ENCODE measurements at places on chromosomes 3 and 15. TPM values are rescaled to one million over a fixed set of nuclear protein-coding genes. Genes with fewer than 3 reads are reported as not detected.

DNA sequence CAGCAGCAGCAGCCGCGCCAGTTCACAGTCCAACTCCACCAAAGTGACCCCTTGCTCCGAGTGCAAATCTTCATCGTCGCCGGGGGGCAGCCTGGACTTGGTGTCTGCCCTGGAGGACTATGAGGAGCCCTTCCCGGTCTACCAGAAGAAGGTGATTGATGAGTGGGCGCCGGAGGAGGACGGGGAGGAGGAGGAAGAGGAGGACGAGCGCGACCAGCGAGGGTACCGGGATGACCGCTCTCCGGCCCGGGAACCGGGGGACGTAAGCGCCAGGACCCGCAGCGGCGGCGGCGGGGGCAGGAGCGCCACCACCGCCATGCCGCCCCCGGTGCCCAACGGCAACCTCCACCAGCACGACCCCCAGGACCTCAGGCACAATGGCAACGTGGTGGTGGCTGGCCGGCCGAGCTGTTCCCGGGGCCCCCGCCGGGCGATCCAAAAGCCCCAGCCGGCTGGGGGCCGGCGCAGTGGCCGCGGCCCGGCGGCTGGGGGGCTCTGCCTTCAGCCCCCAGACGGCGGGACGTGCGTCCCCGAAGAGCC lies 224.1 kb upstream of the IL12A start:
- no peak for DNase-seq

- DNase-seq = no peak
Measured at GRCh38 chr15:47961401-47962090, 159.2 kb upstream of the SLC24A5 start.

DNA sequence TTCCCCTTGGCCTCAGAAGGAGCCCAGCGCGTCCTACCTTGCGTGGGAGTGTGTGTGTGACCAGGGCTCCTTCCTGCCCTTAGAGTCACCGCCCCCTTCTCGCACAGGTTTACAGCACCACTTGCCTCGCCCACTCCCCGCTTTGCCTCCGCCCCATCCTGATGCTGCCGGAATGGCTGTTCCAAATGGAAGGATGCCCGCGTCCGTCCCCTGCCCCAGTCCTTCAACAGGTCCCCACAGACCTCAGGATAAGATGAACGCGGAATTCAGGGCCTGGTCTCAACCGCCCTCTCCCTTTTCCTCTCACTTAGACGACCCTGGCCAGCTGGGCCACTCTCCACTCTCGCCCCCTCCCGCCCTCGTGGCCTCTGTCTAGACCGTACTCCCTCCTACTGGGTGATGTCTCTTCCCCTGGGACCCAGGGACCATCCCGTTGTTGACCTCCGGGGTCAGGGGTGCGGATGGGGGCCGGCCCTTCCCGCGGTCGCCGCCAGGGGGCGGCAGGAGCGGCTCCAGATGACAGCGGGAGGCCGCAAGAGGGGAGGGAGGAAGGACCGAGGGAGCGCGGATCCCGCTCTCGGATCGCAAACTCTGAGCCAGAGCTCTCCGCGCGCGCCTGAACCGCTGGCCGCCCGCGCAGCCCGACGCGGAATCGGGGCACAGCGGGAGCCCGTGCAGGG lies at the start of gene THSD4:
Gene THSD4, plus strand, starts transcription at position 585 of the 680 bp plus-strand sequence.
- DNase-seq = no peak

Gene CDHR4
- total RNA-seq = not detected

All from renal cortical epithelial cell (primary cell).